ENCODE measurements at places on chromosomes 5 and 9.

DNA sequence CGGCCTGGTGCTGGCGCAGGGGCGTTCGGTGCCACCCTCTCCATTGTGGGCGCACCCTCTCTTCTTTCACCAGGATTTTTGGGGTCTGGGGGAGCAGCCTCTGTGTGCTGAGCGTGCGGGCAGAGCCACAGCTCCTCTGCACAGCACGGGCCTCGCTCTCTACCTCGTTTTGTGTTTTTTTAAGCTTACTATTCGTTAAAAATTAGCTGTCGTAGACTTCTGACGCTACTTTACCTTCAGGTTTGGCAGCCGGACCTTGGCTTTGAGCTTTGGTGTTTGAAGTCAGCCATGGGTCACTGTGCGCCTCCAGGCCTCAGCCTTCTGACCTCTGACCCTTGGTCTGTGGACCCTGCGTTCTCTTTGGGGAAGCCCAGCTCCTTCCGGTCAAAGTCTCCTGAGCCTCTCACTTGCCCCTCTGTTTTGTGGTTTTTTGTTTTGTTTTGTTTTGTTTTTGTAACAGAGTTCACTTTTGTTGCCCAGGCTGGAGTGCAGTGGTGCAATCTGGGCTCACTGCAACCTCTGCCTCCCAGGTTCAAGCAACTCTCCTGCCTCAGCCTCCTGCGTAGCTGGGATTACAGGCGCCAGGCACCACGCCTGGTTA is 88.2 kb upstream of the CACNA1B start:
- DNase-seq, result no peak

GRCh38 chr5:72271702-72272101 is 48.3 kb downstream of the MRPS27 start:
- DNase-seq, result no peak

DNA sequence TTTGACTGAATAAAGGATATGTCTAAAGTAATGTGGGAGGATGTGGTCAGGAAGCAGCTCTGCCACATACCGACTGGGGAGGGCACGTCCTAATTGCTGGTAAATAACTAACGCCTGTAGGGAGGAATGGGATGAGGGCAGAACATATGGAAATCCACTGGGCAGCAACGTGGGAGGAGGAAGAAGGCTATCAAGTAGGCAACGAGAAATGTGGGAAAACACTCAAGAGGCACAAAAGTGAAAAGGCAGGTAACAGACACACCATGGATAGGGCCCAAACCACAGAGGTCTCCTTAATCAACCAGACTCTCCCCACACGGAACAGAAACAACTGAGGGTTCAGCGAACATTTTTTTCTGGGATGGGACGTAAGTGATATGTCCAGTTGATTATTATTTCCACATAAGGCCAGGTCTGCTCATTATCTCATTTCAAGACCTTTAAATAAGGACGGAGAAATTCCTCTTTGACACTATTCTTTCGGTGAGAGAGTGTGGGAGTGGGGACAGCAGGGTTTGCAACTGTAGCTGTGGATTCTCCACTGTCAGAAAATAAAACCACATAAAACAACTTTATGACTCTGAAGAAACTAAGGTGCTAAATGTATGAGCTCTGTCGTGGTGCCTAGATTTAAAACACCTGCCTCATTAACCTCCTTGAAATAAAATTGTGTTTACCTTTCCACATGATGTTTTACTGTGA is 17.0 kb downstream of the IARS1 start:
- DNase-seq, result no peak

DNA sequence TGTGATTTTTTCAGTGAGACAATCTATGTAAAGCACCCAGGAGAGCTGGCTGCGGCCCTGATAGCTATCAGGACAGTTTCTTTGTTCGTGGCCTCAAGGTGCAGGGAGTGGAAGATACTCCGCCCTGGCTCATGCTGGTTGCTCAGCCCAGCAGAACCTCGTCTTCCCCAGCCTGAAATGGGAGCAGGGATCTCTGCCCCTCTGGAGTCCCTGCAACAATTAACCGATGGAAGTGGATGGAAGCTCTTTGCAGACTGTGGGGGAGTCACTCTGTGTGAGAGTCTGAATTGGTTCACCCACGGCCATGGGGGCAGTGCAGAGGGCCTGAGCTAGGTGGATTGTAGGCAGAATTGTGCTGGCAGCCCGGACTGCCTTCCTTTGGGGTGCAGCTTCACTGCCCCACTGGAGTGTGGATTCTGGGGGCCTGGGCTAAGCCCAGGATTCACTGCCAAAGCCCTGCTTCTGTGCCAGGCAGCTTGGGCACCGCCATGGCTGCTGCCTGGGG is 2.8 kb downstream of the AIF1L start:
- DNase-seq, result no peak

DNA sequence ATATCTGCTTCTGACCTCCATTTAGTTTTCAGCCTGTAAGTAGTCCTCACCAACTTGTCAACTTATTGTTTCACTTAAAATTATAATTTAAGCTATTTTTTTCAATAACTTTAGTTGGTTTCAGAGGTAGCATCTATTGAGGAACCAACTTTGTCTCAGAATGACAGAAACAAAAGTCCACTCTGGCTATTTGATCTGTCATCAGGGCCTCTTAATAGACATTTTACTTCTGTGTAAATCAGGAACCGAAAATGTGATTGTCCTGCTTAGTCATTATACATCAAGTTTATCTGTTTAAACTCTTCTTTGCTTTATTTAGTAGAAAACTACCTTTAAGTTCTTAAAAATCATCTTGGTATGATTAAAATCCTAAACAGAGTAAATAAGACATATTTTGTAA is 820.8 kb upstream of the EDIL3 start:
- no peak for DNase-seq

DNA sequence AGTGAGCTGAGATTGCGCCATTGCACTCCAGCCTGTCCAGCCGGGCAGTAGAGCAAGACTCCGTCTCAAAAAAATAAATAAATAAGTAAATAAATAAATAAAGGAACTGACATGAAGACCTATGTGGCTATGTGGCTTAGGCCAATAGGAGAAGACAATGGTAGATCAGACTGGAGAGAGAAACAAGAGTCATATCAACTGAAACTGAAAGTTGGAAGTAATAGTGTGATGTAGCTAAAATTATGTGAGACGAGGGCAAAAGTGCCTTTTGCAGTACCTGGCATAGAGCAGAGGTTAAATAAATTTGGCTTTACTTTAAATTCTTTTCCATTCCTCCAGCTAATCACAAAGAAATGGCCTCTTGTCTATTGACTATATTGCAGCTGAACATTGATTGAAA is 7.3 kb downstream of the FBP2 start:
- DNase-seq, result no peak

All from activated T-helper 9 cell treated with anti-CD3 and anti-CD28 coated beads, Interleukin-2, amount 50 U/mL, for 16 hours (primary cell).